ENCODE measurements at places on chromosomes 12 and 14. TPM values are rescaled to one million over a fixed set of nuclear protein-coding genes. Genes with fewer than 3 reads are reported as not detected.
A peak's percentile ranks its signal among the peaks of the same experiment; 100 is the strongest.

Gene PPP1R13B
- 10.7 TPM for total RNA-seq

Gene MANSC1
- total RNA-seq, result 0.10 TPM

Gene SCN8A
- 0.33 TPM for total RNA-seq

Gene ULK1
- 35.2 TPM for total RNA-seq

DNA sequence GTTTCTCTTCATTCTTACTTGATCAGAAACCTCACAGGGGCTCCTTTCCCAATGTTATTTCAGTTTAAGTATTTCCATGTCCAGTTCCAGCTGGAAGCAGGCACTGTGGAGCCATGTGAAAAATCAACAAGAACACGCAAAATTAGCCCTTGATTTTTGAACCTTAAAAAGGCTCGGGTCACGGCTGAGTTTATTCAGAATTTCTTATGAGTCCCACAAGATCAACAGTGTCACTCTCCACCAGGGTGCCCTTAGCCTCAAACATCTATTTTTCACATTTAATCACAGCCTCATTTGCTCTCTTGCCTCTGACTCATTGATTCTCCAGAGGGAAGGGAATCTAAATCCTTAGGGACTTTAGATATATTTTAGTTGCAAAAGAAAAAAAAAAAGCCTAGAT, 157.7 kb upstream of the AVPR1A start:
- no peak for DNase-seq

GRCh38 chr14:100566119-100566518, 21.1 kb downstream of the BEGAIN start:
- DNase-seq, result no peak

DNA sequence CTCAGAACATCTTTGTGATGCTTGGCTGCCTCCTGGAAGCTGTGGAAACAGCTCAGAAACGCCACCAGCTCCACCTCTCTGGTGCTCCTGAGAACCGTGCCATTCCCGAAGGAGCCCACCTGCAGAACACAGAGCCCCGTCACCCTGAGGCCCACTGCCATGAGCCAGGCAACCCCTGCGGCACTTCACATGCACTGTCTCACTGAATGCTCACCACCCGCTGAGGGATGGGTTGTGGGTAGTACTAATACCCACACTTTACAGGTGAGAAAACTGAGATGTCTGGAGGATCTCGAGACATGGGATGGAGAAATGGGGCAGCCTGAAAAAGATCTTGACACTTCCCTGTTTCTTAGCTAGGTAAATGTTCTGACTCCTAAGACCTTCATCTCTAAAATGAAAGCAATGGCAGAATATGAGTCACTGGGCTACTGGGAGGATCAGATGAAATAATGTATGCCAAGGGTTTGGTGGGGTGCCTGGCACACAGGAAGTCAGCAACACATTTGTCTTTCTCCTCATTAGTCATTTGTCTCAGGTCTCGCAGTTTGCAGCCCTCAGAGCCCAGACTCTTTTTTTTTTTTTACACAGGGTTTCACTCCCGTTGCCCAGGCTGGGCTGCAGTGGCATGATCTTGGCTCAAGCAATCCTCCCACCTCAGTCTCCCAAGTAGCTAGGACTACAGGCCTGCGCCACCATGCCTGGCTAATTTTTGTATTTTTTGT, 5.3 kb downstream of the OASL start:
- peak; percentile 75 for DNase-seq

GRCh38 chr12:107983756-107984472, 145.2 kb upstream of the WSCD2 start:
- DNase-seq, result no peak

DNA sequence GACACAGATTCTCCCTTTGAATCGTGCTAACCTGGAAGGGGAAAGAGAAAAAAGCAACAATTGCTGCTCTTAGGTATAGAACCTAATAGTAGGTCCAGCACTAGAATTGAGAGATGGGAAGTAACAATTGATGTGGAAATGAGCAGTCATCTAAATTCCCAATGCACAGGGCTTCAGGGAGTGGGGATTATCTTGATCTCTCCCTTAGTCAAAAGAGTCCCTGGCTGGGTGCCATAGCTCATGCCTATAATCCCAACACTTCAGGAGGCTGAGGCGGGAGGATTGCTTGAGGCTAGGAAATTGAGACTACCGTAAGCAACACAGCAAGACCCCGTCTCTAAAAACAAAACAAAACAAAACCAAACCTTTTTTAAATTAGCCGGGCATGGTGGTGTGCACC, 4.0 kb downstream of the APOBEC1 start:
- DNase-seq, result no peak

DNA sequence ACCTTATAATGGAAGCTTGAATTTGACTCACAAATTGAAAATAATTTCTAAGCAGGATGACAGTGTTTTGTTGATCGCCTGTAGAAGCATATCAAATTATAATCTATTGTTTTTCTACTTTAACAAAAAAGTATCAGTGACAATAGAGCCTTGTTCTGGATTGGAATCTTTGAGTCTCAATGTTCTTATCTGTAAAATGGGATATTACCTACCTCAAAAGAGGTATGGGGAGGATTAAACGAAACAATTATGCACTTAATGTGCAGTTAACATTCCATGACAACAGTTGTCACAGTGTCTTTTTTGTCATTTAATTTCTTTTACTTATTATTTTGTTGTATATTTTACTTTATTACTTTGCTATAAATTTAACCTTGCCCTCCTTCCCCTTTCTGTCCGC, 1.1 kb downstream of the RTRAF start:
- DNase-seq, result no peak

- DNase-seq, result no peak
Measured at GRCh38 chr12:16271062-16271461, 6.4 kb downstream of the SLC15A5 start.

DNA sequence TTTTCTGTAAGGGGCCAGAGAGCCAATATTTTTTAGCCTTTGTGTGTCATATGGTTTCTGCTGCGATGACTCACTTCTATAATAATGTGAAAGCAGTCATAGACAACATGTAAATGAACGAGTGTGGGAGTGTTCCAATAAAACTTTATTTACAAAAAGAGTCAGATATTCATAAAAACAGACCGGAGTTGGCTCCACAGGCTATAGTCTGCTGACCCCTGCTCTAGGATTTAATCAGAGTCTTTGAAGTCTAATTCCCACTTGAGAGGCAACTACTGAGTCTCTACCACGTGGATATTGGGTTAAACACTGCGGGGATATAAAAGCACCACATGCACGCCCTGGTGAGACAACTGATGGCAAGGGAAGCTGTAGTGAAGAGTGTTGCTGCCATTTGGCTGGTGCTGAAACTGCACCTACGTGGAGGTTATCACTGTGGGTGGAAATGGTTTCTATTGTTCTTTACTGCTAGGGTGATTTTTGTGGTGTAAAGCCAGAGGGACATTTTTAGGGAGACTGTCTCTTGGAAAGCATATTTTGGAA, 3.6 kb upstream of the NINJ2 start:
- DNase-seq, result peak; percentile 49

DNA sequence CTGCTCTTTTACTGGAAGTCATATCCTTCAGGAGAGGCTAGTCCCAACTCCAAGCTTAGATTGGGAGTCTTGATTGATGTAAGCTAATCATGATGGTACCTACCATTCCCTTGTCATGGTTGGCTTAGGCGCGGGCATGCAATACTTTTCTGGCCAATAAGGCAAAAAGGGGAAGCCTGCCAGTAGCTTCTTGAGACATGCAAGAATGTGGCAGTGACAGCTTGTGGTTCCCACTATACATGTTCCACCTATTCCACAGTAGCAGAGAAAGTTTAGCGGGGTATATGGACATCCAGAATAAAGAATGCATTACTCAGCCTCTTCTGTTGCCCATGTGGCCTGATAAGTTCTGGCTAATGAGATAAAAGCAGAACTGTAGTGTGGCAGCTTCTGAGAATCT, 55.0 kb downstream of the AP5M1 start:
- DNase-seq, result no peak

- no peak for DNase-seq
Measured at GRCh38 chr12:100317371-100317770, 39.5 kb upstream of the SLC17A8 start.

GRCh38 chr12:78420991-78421390, 443.6 kb upstream of the SYT1 start:
- no peak for DNase-seq
